ENCODE measurements at places on chromosomes 1 and 21.

GRCh38 chr21:38376693-38377092 is 119.9 kb downstream of the KCNJ15 start:
- no peak for DNase-seq

DNA sequence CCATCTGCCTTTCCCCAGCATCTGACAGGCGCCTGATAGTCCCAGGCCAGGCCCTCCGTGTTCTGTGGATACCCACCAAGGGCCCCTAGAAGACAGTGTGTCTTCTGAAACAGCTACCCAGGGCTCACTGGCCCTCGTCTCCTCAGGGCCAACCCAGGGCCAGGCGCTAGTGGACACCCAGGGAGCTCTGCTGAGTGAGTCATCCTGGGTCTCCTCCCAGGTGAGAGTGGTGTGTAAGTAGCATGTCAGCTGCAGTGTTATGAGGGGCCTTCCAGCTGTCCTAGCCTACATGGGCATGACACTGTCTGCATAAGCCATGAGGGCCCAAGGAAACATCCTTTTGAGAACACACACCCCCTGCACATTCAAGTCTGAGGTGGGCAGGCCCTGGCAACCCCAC is 36.7 kb downstream of the CHD5 start:
- no peak for DNase-seq

DNA sequence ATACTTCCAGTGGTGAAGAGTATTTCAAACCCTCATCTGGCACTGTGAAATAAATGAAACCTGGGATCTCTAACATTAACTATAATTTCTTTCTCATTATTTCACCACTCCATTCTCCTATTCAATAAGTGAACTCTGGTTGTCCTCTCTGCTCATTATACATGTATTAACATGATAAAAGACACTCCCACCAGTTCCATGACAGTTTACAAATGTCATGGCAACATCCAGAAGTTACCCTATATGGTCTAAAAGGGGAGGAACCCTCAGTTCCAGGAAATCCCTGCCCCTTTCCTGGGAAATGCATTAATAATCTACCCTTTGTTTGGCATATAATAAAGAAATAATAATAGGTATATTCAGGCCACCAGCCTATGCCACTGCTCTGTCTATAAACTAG is 62.7 kb upstream of the BRINP3 start:
- DNase-seq = no peak

DNA sequence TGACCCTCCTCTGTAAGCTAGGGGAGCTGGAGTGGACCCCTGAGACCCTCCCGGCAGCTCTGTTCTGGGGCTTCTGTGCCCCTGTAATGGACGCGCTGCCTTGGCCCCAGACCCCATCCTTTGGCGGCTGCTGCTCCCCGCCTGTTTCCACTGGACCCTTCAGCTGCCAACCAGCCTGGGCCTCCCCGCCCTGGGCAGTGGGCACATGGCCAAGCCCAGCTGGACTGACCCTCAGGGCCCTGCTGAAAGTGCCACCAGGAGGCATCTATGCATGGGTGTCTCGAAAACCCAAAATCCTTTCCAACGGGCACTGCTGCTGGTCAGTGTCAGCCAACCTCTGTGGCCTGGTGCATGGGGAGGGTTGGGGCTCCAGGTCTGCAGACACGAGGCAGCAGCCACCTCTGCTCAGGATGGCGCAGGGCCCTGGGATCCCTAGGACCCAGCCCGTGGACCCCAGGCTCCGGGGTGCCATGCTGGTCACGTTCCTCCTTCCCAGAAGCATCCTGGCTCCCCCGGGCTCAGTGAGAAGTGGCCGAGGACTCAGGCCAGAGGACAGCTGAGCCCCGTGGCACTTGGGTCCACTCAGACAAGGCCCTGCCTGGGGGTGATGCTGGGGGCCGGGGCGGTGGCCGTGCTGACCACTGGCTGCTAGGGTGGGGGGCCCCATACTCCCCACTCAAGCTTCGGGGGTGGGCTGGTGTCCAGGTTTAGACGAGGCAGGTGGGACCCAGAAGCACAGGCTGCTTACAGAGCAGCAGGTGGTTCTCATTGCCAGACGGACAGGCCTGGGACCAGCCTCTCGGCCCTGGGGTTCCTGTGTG is 46.9 kb downstream of the SLX9 start:
- no peak for DNase-seq

GRCh38 chr21:45695086-45695485 is 51.6 kb downstream of the PCBP3 start:
- DNase-seq = no peak

- DNase-seq = no peak
Observed at GRCh38 chr1:116726872-116727820, 27.1 kb upstream of the CD2 start.

DNA sequence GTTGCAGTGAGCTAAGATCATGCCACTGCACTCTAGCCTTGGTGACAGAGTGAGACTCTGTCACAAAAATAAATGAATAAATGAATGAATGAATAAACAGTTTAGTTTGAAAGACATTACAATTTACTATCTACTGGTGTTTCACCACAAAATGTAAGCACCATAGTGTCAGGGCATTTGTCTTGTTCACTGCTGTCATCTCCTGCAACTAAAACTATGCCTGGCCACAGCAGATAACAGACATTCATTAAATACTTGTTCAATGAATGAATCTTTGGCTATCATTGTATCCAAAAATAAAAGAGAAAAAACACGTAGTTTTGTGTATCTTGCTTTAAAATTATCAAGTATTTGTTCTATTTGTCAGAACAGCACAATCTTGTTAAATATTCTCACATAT is 32.5 kb downstream of the SASS6 start:
- no peak for DNase-seq
